Activated CD4-positive, alpha-beta T cell treated with anti-CD3 and anti-CD28 coated beads for 4 hours (primary cell): ENCODE measurements at places on chromosomes 7 and 10.

DNA sequence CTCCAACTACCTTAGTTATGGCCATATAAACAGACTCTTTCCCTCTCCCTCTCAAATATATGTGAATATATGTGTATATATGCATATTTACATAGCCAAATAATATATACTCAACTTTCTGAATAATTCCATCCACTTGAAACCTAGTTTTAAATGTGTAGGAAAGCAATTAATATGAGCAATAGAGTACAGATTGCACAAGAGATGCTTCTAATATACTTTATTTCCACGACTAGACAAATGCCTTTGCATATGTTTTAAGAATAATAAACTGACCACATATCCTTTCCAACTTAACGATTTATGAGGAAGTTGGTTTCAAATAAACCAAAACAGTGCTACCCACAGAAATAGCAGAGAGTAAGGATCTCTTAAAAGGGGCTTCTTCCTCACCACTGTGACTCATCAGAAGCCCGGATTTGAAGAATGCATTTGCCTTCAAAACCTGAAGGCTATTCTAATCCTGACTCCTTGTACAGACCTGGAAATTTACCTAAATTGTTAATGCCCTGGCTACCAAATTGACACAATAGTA is 266.3 kb downstream of the AHR start:
- DNase-seq = no peak

GRCh38 chr7:139676390-139676789 is 101.4 kb downstream of the HIPK2 start:
- no peak for DNase-seq

DNA sequence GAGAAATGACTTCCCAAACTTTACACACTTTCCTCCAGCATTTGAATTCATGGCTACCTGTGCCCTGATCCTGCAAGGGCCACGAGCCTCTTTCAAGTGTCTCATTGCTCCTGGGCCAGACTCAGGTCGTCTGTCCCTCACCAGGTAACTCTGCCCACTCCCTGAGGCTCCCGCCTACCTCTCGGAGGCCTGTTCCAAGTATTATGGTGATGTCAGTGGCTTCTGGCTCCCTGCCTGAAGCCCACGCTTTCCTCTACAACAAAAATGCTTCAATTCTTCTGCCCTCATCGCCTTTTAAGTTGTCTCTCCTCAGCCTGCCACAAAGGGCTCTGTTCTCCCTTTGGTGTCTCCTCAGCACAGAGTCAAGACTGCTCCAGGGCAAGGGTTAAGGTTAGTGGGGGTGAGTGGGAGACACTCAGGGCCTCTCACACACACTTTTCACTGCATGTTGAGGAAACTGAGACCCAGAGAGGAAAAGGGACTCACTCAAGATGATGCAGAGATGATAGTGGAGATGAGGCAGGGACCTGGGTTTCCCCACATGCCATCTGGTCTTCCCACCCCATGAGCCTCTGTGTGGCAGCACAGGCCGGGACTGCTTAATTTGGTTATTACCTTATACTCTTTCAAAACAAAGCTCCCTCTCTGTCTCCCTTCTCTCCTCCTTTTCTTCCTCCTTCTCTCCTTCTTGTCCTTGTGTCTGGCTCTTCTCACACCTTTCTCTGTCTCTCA is 28.3 kb upstream of the EGR2 start:
- peak; percentile 23 for DNase-seq

GRCh38 chr10:3886191-3886590 is 101.2 kb upstream of the KLF6 start:
- no peak for DNase-seq

GRCh38 chr7:100583132-100584053 is 2.5 kb downstream of the LRCH4 start:
- DNase-seq = peak; percentile 39

GRCh38 chr10:18505456-18506118 is 145.8 kb downstream of the NSUN6 start:
- DNase-seq = no peak

GRCh38 chr7:78215199-78215598 is 416.6 kb downstream of the PHTF2 start:
- no peak for DNase-seq

DNA sequence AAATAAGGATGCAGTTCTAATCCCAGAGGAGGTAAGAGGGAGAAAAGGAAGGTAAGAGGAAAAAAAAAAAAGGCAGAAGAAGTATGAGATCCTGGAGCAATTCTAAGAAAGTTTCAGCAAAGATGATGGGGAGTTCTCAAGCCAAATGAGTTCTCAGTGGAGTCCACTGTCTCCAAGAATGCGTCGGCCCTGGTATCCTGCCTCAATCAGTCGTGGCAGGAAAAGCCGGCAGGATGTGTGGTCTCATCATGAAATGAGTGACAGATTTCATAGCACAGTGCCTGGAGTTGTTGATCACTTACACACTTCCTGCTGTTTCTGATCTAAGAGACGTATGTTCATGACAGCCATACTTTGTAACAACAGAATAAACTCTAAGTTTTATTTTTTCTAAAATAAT is 554.9 kb downstream of the NXPH1 start:
- DNase-seq = no peak

- DNase-seq = no peak
These were observed 51.7 kb upstream of the RET start for GRCh38 chr10:43024942-43025700.

DNA sequence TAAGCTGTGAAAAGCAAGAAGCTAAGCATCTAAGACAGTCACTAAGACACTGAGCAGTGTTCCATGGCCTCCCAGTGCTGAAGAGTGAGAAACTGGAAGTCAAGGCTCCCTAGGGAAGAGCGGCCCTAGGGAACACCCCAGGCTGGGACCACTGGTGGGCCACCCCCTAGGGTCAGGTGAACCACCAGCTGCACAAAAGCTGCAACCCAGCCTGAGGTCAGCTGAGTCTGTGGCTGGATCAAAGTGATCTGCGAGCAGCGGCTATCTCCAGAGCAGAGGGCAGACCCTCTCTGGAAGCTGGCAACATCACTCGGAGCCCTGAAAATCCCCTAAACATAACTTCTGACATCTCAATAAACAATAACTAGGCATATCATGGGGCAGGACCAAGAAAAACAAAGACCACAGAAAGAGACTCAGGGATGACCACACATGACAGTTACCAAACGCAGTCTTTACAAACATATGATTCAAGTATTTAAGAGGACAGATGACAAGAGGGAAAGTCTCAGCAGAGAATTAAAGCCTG is 125.8 kb downstream of the DLG5 start:
- DNase-seq = no peak

DNA sequence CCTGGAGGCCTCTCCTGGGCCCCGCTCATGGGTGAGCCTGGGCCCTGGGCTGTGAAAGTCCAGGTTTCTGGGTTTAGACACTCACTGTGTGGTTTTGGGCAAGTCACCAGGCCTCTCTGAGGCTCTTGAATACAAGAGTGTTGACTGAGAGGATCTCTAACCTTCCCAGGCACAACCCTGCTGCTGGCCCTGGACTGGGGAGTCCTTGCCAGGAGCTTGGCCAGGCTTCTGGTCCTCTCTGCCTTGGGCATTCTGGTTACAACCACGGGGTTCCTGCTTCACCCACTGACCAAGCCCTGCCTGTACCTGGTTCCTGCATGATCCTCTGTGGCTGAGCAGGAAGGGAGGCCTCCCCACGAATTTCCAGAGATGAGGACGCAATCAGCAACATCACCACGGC is 63.6 kb upstream of the COL13A1 start:
- DNase-seq = no peak

GRCh38 chr7:108135446-108136190 is 5.5 kb upstream of the LAMB4 start:
- DNase-seq = no peak

GRCh38 chr7:80601999-80602398 is 36.4 kb upstream of the CD36 start:
- DNase-seq = no peak

DNA sequence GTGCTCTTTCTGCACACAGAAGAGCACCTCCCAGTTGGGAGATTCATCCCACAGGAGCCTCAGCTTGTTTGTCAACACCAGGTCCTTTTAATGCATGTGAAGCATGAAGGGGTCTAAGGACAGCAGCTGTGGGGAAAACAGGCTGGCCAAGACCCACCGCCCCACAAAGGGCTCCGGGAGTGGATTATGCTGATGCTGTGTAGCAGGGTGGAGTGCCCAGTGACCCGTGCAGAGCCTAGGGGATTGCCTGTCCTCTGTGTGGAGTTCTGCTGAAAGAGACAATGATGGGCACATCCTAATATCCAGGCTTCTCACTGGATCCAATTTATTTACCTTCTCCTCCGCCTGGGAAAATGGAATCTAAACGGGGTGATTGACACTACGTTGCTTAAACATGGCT is 74.0 kb downstream of the PIP4K2A start:
- no peak for DNase-seq

DNA sequence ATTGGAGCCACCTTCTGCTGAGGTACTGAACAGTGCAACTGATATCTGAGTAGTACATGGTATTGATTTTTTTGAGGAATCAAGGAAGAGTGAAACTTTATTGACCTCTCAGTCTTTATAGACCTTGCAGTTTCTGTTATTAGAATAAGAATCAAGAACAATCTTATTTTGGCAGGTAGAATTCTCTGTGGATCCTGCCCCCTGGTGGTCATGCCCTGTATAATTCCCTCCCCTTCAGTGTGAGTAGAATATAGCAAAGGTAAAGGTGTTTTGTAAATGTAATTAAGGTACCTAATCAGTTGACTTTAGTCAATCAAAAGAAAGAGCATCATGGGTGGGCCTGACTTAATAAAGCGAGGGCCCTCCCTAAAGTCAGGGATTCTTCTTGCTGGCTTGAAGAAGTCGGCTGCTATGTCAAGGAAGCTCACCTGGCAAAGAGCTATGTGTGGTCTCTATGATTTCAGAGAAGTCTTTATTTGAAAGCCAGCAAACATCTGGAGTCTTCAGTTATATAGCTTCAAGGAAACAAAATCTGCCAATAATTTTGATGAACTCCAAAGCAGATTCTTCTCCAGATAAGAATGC is 142.8 kb downstream of the LSM5 start:
- DNase-seq = no peak
